ENCODE measurements at places on chromosomes 7 and 10.

GRCh38 chr7:116588641-116589594, 64.1 kb downstream of the CAV1 start:
- no peak for DNase-seq

GRCh38 chr10:79024296-79024695, 44.5 kb upstream of the ZMIZ1 start:
- no peak for DNase-seq

- no peak for DNase-seq
Measured at GRCh38 chr10:20303453-20304152, 487.4 kb downstream of the PLXDC2 start.

- no peak for DNase-seq
Measured at GRCh38 chr7:146661435-146661834, 544.8 kb downstream of the CNTNAP2 start.

DNA sequence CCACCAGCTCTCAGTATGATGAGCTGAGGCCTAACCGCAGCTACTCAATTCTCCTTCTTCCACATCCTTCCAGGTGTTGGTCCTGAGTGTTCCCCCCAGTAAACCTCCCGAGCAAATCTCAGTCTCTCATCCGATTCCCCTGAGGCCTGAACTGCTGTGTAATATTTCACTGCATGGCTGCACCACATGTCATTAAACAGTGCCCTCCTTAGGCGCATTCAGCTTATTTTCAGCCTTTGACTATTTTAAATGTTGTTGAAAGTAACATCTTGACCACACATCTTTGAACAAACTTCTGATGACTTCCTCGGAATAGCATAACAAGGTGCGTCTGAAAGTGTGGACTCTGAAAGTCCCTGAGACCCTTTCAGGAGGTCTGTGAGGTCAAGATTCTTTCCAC, 62.8 kb upstream of the NPS start:
- no peak for DNase-seq

- DNase-seq: no peak
Measured at GRCh38 chr7:137944168-137944567, 57.7 kb downstream of the CREB3L2 start.

DNA sequence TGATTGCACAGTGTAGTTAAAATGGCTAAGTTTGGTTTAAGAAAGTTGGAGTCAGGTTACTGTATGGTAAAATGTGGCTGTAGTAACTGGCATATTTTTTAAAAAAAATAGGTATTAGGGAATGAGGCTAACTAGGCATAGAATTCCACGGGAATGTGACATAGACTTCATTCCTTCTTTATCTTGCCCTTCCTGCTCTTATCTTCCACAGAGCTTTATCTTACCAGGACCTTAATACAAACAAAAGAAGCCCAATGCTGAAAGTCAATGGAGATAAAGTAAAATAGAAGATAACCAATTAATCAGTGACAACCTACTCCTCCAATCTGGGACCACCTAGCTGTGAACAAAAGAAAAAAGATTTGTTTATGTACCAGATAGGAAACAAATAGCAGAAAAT, 58.1 kb downstream of the TET1 start:
- no peak for DNase-seq

- DNase-seq: peak; percentile 43
Measured at GRCh38 chr7:27179503-27180430, 5.3 kb downstream of the HOXA11 start.

GRCh38 chr10:43961523-43962345, 313.1 kb upstream of the ZNF32 start:
- DNase-seq: no peak

DNA sequence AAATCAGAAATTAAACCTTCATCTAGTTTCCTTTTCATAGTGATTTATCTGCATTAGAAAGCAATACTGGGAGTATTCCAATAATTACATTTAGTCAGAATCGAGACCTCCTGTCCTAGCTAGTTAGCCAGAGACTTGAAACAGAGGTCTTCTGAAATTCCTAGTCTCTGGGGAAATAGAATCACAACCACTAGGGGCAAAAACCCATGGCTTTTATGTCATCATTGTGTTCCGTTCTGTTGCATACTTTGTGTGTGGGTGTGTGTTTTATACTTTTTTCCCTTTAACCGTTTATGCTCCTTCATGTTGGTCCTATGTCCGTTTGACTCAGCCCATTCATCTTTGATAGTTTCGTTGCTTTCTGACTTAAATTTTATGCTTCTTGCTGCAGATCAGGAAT, 79.8 kb downstream of the RALA start:
- no peak for DNase-seq

GRCh38 chr10:29064680-29065079, 224.2 kb upstream of the LYZL1 start:
- no peak for DNase-seq

DNA sequence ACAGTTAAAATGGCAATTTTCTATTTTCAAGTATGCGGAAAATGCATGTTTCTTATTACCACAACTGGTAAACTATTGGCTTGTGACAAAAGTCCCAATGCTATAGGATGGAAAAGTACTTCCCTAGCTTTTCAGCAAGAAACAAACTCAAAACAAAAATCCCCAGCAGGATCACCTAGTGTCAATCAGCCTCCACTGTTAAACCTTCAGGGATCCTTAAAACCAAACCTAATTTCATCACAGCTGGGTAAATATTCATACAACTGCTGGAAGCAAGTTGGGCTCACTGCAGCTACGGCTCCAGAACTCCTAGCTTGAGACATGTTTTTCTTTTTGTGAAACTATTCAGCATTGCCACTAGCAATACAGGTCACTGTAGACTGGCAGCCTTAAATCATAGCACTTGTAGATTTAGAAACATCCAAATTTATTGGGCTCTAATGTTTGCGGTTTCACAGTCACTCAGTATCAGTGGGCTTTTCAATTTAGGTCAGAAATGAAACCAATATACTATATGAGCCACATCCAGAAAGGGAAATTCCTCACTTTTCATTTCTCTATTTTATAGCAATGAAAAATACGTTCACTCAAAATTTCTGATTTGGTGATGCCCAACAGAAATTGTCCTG, 145.2 kb upstream of the ANK3 start:
- no peak for DNase-seq

DNA sequence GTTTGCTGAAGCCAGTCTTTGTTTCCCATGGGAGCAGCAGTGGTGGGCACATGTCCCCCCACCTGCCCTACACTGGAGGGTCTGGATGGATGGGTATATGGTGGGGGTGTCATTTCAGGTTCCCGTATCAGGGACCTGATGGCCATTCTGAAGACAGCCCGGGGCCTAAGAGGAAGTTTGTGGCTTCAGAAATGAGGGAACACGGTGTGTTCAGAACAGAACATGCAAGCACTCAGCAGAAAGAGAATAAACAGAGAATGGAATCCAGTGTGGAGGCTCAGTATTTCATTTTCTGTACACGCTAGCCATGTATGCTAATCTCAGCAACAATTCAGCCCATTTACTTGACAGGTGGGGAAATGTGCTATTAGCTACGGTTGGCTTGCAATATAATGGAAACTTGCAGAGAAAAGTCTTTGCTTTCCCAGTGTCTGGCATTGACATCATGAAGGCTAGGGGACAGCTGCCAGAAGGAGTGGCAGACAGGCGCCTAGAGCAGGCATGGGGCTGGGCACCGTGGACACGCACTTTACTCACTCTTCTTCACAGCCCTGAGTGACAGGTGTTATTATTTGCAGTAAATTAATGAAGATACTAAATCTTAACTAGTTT, 98.6 kb downstream of the ELMO1 start:
- no peak for DNase-seq

GRCh38 chr7:158228986-158229385, 358.6 kb downstream of the PTPRN2 start:
- DNase-seq: no peak

DNA sequence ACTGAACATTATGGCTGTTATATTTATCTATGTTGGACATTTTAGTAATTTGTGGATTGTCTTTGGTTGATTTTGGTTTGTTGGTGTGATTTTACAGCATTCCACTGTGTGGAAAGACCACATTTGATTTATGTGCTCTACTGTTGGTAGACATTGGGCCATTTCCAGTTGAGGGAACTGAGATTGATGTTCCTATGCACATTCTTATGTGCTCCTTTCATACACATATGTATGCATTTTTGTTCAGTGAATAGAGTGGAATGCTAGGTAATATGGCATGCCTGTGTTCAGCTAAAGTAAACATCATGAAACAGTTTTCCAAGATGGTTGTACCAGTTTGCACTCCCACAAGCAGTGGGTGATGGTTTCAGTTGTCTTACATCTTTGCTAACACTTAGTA, 15.1 kb downstream of the CACNB2 start:
- no peak for DNase-seq

GRCh38 chr7:90412458-90413184, 9.4 kb downstream of the CLDN12 start:
- no peak for DNase-seq

- no peak for DNase-seq
Measured at GRCh38 chr7:83586281-83586680, 62.7 kb downstream of the SEMA3E start.

DNA sequence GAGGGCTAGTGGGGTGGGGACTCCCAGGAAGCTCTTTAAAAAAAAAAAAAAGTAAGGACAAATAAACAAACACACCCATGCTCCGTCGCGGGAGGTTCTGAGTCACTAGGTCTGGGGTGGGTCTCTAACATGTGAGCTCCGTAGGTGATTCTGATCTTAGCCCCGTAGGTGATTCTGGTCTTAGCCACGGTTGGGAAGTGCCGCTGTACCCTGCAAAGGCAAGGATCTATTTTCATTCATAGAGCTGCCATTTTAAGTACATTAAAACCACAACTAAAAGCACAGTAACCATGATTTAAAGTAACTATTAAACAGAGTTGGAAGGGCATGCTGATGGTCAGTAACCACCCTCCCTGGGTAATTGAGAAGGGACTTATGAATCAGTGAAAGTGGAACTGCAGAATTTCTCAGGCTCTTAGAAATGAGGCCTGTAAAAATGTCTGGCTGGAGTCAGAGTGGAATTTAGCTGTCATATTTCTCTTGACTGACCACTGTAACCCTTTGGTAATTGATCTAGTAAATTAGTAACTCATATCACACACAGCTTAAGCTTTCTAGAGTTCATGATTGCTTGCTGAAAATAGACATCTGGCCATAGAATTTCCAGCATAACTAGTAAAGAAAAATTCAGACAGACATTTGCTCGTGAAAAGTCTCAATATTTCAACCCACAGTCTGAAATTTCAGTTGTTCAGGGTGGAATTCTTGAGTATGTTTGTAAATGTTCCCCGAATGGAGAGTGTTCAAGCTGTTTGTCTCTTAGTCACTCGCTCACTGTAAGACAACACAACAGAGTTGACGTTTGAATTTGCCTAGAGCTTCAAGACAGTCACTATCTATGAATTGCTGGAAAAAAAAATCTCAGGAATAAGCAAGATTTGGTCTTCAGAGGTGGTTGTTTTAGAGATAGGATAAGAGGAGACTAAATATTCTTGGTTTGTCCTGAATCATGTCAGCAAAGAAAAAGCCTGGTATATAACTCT, 34.2 kb upstream of the TCF7L2 start:
- DNase-seq: no peak

GRCh38 chr7:122067077-122067476, 77.0 kb downstream of the AASS start:
- DNase-seq: no peak

DNA sequence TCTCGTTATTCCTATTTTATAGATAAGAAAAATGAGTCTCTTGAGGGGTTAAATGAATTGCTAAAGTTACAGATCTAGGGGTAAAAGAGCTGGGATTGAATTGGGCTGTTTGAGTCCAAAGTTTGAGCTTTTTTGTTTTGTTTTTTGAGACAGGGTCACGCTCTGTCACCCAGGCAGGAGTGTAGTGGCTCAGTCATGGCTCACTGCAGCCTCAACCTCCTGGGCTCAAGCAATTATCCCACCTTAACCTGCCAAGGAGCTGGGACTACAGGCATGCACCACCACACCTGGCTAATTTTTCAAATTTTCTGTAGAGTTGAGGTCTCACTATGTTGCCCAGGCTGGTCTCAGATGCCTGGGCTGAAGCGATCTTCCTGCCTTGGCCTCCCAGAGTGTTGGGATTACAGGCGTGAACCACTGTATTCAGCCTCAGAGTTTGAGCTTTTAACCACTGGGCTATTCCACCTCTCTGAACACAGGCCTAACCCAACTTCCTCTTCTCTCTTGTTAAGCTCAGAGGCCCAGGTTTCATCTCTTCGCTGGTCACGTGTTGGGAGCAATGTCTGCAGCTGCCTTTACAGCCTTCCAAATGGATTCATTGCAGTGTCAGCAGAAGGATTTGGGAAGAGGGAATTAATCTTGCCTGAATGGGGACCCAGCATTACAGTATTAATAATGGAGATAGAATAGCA, 8.0 kb downstream of the SUFU start:
- no peak for DNase-seq

GRCh38 chr7:33872870-33873269, 32.5 kb upstream of the BMPER start:
- no peak for DNase-seq

- DNase-seq: no peak
Measured at GRCh38 chr7:141191277-141191676, 117.4 kb downstream of the TMEM178B start.

GRCh38 chr7:47349401-47349800, 232.5 kb downstream of the TNS3 start:
- no peak for DNase-seq

- no peak for DNase-seq
Measured at GRCh38 chr7:40833191-40833887, 698.5 kb downstream of the SUGCT start.

GRCh38 chr10:29210266-29210868, 78.5 kb upstream of the LYZL1 start:
- DNase-seq: no peak

DNA sequence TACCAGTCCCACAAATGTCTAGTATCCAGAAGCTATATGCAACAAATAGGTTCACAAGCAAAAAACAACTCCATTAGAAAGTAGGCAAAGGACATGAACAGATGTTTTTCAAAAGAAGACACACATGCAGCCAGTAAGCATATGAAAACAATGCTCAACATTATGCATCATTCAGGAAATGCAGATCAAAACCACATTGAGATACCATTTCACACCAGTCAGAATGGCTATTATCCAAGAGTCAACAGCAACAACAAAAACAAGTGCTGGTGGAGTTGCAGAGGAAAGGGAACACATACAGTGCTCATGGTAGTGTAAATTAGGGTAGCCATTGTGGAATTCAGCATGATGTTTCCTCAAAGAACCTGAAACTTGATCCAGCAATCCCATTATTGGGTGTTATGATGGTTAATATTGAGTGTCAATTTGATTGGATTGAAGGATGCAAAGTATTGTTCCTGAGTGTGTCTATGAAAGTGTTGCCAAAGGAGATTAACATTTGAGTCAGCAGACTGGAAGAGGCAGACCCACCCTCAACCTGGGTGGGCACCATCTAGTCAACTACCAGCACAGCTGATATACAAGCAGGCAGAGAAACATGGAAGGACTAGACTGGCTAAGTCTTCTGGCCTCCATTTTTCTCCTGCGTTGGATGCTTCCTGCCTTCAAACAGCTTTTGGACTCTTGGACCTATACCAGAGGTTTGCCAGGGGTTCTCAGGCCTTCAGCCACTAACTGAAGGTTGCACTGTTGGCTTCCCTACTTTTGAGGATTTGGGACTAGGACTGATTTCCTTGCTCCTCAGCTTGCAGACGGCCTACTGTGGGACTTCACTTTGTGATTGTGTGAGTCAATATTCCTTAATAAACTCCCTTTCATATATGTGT, 218.4 kb upstream of the SEMA3D start:
- DNase-seq: no peak
